ENCODE measurements at places on chromosomes 11 and 22.

DNA sequence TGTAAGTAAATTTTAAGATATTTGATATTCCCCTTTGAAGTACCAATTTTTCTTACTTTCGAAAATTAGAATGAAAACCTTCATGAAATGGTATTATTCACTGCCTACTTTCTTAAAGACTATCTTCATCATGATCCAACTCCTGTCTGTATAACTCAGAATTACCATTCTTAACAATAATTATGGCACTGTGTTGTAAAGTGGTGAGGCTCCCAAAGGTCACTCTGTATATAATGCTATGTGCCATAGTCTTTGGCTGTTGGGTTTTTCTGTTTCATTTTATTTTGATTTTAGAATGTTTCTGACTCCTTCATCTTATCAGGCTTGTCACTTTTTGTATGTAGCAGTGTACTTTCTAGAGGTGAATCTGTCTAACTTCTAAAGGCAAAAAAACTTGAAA lies 52.4 kb downstream of the MAML2 start:
- DNase-seq, result no peak

GRCh38 chr11:123392844-123393243 lies 37.2 kb upstream of the GRAMD1B start:
- no peak for DNase-seq

- peak; percentile 58 for DNase-seq
These were observed 7.2 kb downstream of the FLI1 start for GRCh38 chr11:128701086-128701485.

DNA sequence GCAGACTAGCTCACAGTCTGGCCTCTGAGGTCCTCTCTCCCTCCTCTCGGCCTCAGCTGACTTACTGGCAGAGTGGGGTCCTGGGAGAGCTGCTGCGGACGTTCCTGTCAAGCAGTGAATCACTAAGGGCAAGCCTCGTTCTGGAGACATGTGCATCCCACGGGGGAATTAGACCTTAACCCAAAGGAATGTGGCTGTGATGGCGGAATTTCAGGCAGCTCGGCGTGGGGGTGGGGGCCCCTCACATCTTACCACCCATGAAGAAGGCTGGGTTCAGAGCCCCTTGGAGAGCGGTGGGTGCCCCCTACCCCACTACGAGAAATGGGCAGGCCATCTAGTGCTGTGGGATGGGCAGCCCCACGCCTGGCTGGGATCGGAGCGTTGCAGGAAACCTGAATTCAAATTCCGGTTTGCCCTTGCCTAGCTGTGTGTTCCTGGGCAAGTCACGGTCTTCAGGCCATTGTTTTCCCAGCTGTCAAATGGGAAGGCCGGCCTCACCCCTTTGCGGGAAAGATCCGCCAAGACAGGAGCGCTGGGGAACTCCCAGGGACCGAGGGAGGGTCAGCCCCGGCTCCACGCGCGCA lies 554 bp downstream of the LRRC32 start:
- DNase-seq, result peak; percentile 82

- no peak for DNase-seq
These were observed 607 bp downstream of the PLAAT3 start for GRCh38 chr11:63613517-63614135.

GRCh38 chr11:76700177-76701100 lies 29.9 kb upstream of the LRRC32 start:
- peak; percentile 99 for DNase-seq

GRCh38 chr11:46279126-46280099 lies 2.0 kb downstream of the CREB3L1 start:
- peak; percentile 79 for DNase-seq

GRCh38 chr11:48004456-48004855 lies 24.1 kb downstream of the PTPRJ start:
- DNase-seq, result no peak

Data from fibroblast of mammary gland (primary cell).